Activated naive CD8-positive, alpha-beta T cell treated with anti-CD3 and anti-CD28 coated beads, Interleukin-2, amount 10 ng/mL, durations not matched to agents 7 days and 5 days (primary cell): ENCODE measurements at places on chromosomes 3 and 15.

GRCh38 chr3:8987226-8987625 lies 24.0 kb upstream of the RAD18 start:
- no peak for DNase-seq

DNA sequence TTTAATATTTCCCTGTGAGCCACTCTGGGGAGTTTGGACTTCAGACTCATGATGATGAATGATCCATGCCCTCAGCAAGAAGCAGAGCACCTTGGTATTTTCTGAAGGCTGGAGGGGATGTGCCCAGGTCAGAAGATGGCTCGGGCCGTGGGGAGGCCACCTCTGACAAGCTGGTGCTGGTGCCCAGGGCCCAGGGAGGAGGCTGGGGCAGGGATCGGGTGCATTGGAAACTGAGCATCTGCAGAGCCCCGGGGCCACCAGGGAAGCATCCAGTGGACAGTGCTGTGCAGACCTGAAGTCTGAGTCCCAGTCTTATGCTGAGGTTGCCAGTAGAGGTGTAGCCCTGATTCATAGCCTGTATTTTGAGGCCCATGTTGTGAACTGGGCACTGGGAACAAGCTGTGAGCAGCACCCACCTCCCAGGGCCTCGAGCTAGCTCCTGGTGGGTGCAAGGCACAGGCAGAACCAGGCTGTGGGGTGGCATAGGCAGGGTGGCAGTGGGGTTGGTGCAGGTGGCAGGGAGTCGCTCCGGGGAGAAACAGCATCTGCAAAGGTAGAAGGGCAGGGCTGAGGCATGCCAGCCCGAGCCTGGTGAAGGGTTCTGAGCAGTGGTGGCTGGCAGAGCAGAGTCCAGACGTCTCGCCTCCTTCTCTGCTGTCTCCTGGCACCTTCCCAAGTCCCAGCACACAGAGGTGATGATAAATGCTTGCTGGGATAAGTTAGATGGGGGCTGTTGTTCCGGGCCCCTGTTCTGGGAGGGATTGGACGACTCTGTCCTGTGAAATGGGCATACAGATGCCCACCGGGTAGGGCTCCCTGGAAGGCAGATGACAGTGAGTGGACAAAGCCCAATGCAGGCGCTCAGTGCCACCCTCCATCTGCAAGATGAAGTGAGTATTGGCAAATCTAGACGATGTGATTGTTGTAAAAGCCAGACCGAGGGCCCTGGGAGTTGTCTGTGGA lies 10.6 kb downstream of the DNAJB8 start:
- no peak for DNase-seq

- peak; percentile 80 for DNase-seq
These were observed 15.6 kb downstream of the TEX264 start for GRCh38 chr3:51686512-51687215.

GRCh38 chr3:5709714-5710113 lies 522.2 kb downstream of the EDEM1 start:
- DNase-seq = no peak

DNA sequence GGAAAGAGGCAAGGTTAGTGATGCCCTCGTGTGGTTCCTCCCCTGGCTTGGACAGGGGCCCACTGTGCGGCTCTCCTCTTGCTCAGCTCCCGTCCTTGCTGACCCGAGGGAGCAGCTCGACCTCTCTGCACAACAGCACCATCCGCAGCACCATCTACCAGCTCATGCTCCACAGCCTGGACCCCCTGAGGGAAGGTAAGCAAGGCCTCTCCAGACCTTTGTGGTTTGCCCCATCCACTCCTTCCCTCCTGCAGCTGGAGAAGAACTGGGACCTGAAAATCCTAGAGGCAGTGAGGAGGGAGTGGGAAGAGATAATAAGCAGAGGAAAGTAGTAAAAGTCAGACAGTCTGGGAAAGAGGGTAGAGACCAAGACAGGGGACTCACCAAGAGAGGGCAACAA lies 17.8 kb downstream of the SLC24A1 start:
- no peak for DNase-seq

DNA sequence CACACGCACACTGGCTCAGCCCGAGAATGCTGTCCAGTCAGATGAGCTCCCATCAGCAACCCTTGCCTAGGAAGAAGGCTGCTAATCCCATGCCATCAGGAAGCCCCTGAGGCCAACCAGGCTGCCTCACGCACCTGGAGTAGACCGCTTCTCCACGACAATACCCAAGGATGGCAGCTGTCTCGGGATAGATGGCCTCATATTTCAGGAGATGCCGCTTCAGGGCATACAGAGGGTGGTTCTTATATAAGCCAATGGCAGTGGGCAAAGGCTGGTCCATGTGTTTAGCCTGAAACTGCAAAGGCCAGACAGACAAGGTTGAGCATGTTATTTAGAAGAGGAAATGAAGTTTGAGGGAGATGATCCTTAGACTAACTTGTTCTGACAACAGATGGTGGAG lies 22.2 kb downstream of the XPC start:
- no peak for DNase-seq

GRCh38 chr3:3200632-3201212 lies 21.2 kb upstream of the CRBN start:
- DNase-seq = no peak

DNA sequence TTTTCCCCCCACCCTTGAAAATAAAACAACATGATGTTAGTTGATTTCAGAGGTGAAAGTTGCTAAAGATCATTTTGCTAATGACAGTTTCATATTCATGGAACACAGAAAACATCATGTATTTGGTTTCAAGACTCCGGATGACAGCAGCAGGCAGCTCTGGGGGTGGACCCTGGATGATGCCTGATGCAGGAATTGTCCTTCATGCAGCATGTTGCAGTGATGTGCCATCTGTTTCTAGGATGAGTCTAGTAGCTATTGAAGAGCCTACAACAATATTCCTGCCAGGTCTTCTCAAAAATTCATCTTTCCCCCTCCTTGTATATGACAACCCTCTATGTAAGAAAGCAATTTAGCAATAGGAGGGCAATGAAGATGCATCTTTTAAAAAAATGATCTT lies 108.3 kb downstream of the SV2B start:
- no peak for DNase-seq

- DNase-seq = no peak
These were observed 894 bp upstream of the TM4SF4 start for GRCh38 chr3:149473357-149474249.

DNA sequence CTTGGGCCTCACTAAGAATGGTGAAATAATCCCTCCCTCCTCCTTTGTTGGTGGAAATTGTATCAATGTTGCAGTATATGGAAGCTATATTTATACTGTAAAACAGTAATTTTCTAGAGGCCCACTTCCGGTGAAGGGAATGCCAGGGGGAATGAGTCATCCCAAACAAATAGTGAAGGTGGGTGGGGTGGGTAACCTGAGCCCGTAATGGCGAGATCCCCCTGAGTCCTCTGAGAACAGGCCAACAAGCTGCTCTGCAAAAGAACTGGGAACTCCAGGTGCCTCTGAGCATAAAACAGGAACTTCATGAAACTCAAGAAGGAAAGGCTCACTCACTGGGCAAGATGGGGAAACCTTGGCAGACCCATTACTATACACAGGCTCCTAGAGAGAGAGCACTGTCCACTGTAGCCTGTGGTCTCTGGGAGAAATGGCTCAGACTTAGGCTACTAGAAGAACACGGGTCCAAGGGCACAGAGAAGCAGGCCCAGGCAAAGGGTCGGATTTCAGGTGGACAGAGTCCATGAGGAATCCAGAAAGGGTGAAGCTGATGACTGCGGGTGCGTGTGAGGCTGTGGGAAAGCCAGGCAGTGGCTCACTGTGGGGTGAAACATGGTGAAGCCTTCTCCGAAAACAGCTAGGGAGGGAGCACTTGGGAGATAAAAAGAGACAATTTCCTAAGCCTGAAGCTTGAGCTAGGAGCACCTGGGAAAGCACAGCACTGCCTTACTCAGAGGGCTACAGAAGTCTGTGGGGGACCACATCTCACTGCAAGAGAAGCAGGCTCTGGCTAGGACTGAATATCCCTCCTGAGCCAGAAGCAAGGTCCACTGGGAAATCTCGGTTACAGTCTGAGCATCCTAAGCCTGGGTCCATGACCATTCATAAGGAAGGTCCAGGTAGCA lies 19.8 kb downstream of the LARP6 start:
- DNase-seq = no peak

DNA sequence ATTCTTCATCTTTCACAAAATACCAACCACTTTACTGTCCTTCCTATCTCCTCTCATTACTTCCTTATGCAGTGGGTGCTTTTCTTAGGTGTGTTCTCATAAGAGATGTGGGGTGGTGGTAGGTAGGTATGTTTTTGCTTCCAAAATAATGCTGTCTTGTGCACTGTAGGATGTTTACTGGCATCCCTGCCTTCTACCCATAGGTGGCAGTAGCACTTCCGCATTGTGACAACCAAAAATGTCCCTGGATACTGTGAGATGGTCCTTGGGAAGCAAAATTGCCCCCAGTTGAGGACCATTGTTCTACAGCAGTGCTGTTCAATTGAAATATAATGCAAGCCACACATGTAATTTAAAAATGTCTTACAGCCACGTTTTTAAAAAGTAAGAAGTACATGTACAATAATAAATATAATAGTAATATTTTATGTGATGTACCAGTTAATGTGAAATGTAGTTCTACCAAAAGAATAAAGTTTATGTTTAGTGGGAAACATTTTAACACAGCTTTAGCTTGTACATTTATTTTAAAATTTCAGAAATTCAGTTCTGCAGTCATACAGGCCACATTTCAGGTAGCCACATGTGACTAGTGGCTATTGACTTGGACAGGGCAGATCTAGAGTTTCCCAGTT lies 75.2 kb downstream of the NEO1 start:
- no peak for DNase-seq

GRCh38 chr3:23422517-23422851 lies 219.4 kb downstream of the UBE2E2 start:
- no peak for DNase-seq

DNA sequence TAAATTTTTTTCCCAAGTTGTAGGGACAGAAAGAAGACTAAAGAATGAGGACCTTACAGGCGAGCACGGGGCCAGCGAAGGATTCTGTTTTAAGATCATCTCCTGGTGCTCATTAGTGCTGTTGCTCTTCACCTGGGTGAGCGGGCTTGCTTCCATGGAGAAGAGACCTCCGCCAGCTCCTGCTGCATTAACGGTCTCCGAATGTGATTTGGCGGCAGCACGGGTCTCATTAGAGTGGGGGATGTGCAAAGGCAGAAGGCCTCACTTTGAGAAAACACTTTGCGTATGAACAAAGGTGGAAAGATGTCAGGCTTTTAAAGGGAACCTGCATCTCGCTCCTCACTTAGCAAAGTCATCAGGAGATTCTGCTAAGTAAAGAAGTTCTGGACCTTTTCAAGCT lies 753.4 kb upstream of the CFAP20DC start:
- DNase-seq = no peak

DNA sequence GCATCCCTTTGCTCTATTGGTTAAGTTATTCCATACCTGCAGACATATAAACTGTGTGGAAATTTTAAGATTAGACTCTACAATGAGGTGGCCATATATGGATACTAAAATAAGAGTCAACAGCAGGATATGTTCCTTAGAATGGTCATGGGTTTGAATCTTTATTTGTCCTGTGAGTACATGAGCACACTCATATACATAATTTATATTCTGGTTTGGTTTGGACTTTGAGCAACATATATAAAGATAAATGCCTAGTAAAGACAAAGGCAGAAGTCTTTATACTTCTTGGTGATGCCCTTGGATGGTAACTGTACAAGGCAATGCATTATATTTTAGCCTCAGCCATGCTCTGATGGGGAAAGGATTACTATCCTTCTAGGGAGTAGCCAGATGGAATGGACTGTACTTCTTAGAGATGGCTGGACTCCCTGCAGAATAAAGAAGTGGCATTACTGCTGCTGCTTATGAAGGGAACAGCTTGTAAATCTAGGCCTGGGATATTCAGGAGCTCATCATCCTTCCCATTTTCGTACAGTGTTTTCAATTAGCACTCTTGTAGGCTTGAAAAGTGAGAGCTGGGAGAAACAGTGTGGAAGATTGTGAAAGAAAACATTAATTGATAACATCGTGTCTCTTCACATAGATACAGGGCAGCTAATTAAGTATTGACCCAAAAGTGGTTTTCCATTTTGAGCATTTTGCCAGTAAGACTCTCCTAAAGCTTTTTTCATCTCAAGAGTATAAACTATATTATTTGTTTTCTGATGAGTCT lies 60.4 kb downstream of the HMG20A start:
- no peak for DNase-seq

DNA sequence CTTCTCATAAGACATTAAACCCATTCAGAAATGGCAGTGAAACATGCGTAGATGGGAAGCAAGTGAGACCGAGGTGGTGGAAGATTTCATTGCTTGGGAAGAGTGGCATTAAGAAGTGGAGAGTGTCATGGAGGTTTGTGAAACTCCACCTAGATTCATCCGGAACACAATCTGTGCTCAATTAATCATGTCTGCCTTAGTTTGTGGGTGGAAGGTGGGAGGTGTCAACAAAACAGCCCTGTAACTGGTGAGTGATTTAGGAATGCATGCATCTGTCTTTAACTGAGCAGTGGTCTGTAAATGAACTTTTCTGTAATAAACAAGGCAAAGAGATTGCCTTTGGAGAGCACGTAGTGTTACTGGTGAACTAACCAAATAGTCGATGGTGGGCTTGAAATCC lies 113.7 kb downstream of the WNT5A start:
- no peak for DNase-seq

DNA sequence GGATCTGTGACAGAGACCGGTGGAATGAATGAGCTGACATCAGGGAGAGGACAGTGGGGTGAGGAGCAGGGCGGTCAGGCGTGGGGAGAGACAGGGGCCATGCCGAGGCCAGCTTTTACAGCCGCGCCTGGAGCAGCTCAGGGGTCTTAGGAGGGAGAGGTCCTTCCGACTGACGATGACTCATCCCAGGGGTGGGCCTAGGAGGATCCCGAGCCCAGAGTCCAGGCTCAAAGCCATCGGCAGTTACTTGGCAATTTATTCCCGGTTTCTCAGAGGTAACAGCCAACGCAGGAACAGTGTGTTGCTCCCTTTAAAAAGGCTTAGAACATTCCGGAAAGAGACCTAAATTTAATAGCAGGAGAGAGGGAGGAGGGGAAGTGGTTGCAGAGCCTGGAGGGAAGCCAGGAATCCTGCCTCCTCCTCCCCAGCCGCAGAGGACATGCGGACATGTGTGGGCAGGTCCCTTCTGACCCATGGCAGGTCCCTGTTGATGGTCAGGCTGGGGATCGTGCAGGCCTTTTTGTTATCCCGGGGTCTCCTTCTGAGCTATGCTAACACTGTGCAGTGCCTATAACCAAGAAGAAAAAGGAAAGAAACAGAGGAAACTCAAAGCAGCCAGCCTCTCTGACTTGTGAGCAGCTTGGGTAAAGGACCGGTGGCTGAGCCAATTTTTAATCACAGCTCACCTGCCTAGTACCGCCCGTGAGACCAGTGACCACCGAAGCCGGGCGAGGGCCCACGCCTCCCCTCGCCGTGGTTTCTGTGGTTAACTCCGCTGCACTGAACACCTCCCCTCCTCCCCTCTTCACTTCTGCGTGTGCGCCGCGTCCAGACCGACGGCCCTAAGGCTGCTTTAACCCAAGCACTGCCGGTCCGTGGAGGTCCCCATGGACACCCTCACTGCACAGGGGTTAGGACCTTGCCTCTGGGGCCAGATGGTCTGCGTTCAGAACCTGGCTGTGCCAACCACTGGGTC lies 392.4 kb upstream of the PROK2 start:
- DNase-seq = no peak

GRCh38 chr3:72661115-72661457 lies 187.2 kb downstream of the SHQ1 start:
- DNase-seq = no peak

GRCh38 chr3:128296469-128297251 lies 143.4 kb downstream of the EEFSEC start:
- DNase-seq = no peak

- no peak for DNase-seq
These were observed 3.3 kb downstream of the TRIM71 start for GRCh38 chr3:32820971-32821685.

GRCh38 chr3:129936757-129937156 lies 37.8 kb upstream of the TRH start:
- DNase-seq = no peak

- DNase-seq = no peak
These were observed 16.8 kb downstream of the RFT1 start for GRCh38 chr3:53113293-53114010.
